Activated T-cell treated with anti-CD3 and anti-CD28 coated beads for 24 hours (primary cell): ENCODE measurements at places on chromosomes 12 and 14.

DNA sequence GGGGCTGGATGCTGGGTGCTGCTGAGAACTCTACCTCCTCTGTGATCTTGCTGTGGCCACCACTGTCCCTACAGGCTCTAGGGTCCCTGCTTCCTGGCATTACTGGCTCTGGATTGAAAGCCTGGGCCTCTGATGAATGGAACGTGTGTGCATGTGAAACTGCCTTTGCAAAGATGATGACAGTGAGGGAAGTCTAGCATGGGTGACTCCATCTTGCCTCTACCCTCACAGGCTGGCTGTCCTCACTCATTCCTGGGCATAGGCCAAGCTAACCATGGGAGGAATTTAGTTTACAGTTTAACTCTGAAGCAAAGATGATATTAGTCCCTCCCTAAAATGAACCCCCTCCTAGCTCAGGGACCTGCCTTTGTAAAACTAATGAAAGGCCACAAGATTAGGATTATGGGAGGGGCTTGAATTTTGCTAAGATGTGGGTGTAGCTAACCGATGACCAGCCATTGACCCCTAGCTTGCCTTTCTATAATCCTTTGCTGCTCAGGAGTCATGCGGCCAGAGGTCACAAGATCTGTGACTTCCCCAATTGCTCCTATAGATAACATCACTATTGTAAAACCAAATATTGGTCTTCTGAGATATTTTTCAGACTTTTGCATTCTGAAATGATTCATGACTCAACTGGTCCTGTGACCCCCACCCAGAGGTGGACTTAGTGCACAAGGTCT, 2.2 kb upstream of the C1S start:
- DNase-seq: no peak

GRCh38 chr14:74956280-74957072, 1.1 kb upstream of the PGF start:
- DNase-seq: no peak

DNA sequence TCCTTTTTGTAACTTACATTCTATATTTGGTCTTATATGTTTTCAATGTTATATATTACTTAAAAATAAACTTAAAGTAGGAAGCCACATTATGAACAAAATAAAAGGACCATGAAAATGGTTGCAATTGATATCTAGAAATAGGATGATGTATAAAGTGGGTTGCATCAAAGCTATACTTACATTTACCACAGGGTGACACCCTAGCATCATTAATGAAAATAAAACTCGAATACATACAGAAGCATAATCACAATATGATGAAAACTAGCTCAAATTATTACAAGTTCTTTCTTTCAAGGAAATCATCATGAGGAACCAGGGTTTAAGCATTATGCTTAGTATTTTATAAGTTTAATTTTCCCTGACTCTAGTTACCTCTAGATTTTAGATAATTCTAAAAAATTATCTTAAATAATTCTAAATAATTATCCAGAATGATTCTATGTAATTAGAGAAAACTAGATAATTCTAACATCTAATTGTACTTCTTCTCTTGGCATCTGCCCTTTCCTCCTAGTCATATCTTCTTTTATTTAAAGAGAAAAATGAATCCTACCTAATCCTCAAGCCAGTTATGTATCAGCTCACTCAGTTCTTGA, 31.2 kb downstream of the TAS2R7 start:
- DNase-seq: no peak

DNA sequence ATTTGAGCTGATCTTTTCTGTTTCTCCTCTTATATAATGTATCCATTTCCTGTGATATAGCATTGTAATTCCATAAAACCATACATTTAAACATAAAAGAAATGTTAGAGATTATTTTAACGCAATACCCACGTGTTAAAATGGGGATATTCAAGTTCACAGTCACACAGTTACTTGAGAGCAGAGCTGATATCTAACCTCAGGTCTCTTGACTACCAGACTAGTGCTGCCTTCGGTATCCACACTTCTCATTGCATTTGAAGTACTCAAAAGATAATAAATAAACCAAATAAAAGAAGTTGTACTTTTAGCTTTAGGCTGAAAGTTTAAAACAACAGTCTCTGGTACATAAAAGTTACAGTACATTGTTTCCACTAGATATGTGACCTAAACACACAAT, 2.9 kb downstream of the CLECL1 start:
- no peak for DNase-seq

DNA sequence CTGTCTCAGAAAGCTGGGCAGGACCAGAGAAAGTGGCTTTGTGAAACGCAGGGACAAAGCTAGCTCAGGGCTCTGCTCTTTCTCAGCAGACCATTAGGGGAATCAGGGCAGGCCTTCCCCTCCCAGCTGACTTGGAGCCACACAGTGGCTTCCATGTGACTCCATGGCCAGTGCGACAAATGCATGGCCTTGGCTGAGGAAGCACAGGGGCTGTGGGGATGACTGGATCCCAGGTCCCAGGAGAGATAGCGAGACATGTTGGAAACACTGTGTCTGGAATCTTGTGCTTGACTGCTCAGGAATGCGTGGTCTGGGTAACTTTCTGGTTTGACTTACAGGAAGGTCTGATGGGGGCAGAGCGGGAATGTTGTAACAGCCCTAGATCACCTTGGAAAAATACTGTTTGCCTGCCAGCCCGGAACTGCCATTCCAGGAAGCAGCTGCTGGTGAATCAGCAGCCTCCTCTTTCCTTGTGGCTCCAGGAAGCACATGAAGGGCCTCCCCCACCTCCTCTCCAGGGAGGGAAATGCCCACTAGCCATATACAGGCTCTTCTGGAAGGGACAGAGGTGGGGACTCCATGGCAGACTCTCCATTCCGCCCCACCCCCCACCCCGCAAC, 133.5 kb upstream of the HIF1A start:
- no peak for DNase-seq

- DNase-seq: no peak
These were observed 48.0 kb upstream of the GPR68 start for GRCh38 chr14:91292491-91292890.

DNA sequence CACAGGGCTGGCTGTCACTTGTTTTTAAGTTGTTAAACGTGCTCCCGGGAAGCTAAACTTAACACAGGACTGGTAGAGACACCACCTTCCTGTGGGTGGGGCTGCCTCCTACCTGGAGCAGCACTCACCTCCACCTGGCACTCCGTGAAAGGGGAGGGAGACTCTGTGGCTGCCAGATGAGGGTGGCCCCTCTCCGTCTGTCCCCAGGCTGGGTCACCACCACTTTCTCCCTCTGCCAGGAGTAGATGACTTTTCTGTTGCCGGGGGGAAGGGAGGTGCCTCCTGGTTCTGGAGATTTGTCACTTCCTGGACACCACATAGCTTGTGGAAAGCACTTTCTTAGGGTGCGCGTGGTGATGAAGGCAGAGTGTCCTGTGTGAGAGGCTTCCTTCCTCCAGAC, 81.3 kb downstream of the WDR20 start:
- DNase-seq: no peak

DNA sequence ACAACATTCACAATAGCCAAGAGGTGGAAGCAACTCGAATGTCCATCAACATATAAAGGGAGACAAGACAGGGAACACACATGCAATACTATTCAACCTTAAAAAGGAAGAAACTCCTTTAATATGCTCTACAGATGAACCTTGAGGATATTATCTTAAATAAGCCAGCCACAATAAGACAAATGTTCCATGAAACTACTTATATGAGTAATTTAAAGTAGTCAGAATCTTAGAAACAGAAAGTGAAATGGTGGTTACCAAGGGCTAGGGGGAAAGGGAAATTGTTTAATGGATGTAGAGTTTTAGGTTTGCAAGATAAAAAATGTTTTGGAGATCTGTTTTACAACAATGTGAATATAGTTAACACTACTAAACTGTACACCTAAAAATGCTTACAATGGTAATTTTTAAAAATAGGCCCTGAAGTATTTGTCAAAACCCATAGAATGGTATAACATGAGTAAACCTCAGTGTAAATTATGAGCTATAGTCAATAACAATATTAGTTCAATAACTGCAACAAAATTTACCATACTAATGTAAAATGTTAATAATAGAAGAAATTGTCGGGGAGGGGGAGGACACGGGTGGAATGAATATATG, 71.1 kb downstream of the EGLN3 start:
- DNase-seq: no peak

DNA sequence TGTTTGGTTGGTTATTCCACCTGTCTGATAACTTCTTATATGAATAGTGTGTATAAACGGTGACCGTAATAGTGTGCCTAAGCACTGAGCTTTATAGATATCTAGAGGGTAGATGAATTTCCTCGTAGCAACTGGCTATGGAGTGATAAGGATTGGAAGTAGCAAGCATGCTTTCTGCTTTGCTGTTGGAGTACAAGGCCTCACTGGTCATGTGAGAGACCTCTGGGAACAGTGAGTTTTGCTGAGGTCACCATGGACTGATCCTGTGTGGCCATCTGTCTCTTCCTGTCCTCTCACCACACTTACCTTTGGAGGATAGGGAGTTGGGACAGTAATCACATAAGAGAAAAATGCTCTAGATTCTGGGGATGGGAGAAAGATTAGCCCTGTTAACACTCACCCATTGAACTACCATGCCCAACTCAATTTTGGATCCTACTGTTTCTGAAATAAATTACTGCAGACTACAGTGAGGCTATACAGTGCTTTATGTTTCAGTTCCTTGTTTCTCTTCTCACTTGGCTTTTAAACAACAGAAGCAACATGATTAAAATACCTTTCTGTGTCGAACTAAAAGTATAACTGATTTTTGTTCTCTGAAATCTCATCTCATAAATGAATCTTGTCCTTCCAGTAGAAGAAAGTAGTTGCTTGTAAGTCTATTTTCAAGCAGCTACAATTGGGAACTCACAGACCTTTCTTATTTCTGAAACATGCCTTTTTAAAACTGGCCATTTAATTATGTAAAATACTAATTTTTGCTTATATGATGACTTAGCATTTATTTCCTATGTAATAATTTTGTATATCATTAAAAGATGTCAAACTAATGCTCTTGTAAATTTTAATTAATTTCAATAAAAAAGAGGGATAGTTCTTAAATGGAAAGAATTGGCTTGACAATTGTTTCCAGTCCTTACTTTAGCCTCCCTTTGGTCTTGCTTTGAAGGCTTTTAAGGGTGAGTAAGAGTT, 8.3 kb downstream of the TMX1 start:
- no peak for DNase-seq

GRCh38 chr14:93049315-93049714, 66.4 kb downstream of the ITPK1 start:
- DNase-seq: no peak

- DNase-seq: no peak
These were observed at the start of gene BEGAIN for GRCh38 chr14:100587086-100587762. BEGAIN (minus strand) TSS chr14:100587417; CDS start chr14:100587290, 127 bp downstream.

GRCh38 chr14:71658261-71658860, 273.9 kb upstream of the RGS6 start:
- DNase-seq: no peak

GRCh38 chr12:49825360-49825970, 2.7 kb downstream of the NCKAP5L start:
- DNase-seq: no peak

DNA sequence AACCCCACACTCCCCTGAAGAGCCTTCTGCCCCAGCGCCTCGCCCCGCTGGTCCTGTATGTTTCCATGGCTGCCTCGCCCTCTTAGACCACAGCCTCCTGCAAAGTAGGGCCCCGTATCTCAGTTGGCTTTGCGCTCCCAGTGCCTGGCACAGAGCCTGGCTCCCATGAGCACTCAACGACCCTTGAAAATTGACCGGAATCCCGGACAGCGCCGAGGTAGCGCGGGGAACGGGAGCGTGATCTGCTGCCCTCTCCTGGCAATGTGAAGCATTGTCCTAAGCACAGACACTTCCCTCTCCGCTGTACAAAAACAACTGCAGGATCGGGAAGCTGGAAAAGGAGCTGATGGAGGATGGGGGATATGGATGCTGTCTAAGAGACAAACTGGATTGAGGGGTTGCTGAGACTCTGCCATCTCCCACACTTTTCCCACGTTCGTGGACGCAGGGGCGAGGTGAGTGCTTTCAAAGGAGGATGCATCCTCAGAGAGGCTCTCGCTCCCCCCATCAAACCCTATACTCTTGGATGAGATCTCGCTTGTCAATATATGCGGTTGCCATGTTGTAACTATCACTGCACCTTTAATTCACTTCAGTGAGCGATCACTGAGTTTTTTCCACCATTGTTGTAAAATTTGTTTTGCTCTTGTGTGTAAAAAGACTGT, 10.7 kb upstream of the FKBP4 start:
- DNase-seq: peak; percentile 34

DNA sequence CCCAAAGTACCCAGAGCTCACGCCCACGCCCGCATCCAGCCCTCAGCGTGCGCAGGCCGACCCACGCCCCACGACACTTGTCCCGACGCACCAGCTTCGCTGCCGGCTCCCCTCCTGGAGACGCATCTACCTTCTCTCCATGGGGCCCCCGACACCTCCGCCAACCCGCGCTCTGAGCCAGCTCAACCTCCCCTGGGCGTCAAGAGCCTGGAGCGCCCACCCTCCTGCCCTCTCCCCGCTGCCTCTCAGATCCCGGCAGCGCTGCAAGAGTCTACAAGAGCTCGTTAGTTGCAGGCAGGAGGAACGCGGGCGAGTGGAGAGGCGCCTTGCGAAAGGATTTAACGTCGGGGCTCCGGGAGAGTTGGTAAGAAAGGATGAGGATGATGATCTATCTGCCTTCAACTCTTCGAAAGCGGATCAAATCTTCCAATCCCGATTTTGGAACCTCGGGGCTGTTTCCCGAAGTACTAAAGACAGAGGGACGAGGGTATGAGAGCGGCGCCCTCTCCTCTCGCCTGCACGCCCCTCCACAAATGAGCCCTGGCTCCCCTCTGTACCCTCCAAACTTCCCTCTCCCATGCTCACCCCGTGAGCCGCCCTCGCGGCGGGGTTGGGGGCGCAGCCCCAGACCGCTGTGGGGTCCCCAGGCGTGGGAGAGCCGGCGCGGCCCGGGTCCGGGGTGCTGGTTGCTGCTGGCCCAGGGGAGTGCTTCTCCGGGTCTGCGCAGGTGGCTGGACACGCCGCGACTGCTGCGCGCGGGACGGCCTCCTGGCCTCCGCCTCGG, 979 bp downstream of the LTBP2 start:
- no peak for DNase-seq

DNA sequence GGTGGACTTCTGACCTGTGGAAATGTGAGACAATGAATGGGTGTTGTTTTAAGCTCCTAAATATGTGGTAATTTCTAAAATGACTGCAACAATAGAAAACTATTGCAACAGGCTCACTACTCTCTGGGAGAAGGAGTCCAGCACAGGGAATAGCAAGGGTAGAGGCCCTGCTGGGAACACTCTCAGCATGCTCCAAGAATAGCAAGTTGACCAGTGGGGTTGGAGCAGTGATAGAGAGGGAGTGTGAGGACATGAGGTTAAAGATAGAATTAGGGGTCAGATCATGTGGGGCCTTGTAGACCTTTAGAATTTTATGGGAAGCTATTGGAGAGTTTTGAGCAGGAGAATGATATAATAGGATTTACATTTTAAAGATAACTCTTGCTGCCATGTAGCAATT, 346.7 kb upstream of the CCDC196 start:
- no peak for DNase-seq

- no peak for DNase-seq
These were observed 5.4 kb downstream of the C1QL4 start for GRCh38 chr12:49331380-49332222.

DNA sequence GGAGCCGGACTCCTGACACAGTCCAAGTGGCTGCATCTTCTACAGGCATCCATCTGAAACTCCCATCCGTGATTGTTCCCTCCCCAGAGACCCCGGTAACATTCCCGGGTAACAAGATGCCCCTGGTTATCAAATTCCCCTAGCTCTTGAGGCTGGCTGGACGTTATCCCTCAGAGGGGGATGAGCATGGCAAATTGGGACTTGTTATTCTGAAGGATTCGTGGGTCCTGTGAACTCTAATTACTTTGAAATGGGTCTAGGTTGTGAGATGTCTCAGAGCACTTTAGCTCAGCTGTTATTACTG, 642 bp upstream of the PAN2 start:
- no peak for DNase-seq

GRCh38 chr12:15494329-15495046, 172.2 kb downstream of the PTPRO start:
- DNase-seq: no peak
